Activated T-helper 1 cell treated with anti-CD3 and anti-CD28 coated beads, Interleukin-2, amount 50 U/mL, for 16 hours (primary cell): ENCODE measurements at places on chromosomes 4 and X.

DNA sequence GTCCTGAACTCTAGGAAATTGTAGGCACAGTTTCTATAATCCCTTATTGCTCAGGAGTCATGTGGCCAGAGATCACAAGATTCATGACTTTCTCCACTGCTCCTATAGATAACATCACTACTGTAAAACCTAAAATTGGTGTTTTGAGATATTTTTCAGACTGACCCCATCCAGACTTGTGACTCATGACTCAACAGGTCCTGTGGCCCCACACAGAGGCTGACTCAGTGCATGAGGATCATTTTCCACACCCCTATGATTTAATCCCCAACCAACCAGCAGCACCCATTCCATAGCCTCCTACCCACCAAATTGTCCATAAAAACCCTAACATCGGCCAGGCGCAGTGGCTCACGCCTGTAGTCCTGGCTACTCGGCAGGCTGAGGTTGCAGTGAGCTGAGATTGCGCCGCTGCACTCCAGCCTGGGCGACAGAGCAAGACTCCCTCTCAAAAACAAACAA, 13.2 kb upstream of the XIAP start:
- DNase-seq, result no peak

GRCh38 chr4:47606482-47606881, 121.4 kb downstream of the ATP10D start:
- no peak for DNase-seq

DNA sequence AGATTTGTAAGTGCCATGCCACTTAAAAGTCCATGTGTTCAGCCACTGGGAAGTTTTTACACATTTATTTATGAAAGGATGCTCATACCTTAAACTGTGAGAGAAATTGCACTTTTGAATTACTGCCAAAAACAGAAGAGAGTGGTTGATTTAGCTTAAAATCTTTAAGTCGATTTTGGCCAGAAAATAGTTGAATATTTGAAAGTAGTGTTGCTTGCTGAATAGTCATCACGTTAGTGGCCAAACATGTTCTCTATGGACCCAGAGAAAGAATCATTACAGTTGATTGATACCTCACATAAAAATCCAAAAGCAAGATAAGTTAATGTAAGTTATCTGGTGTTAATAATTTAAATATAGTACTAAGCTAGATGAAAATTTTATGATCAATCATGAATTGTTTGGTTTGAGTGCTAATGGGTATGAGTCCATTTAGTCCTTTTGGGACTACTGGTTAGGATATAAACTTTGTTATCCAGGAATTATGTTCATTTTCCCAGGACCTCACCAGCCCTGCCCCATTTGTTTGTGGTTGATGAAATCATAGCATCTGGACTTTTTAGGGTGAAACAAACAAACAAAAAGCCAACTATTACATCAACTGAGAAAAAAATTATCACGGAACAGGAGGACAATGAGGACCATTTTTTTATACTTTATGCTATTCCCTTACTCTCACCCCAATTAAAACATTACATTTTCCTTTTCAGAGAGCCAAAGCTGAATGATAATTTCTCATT, 6.3 kb downstream of the GIMD1 start:
- no peak for DNase-seq

DNA sequence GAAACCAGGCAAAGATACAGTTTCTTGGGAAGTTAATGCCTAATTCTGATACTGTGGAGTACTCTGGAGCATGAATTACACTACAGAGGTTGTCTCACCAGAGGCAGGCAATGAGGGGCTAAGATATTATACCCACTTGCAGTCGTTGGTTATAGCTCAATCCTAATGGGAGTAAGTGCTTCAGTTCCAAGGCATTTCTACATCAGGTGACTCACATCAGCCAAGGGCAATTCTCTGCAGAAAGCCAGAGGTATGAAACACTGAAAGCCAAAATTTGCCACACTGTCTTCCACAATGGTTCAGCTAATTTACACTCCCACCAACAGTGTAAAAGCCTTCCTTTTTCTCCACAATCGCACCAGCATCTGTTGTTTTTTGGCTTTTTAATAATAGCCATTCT, 174.0 kb upstream of the IL15 start:
- no peak for DNase-seq

DNA sequence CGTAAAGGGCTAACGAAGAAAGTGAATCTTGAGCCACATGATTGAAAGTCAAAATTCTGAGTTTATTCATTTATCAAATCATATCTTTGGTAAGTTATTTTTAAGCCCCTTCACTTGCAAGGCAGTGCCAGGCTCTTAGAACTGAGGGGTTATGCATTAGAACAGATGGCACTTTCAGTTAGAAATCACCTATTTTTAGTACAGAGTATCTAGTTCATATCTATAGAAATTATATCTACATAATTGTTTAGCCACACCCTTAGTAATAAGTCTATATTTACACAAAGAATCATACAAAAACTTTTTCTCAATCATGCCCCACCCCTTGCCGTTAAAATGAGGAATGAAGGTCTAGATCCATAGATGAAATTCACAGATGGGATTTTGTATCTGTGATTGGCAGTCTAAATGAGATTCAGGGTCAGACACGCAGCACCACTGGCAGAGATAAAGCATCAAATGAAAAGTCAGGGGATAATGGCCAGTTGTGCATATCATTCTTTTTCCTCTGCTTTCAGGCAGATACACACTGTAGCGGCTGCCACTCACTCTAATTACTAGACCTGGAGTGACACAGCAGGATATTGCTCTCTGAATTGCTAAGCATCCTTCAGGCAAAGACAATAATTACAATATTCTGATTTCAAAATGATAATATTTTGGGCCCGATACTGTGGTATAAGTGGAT, 440.5 kb downstream of the MAPK10 start:
- no peak for DNase-seq

DNA sequence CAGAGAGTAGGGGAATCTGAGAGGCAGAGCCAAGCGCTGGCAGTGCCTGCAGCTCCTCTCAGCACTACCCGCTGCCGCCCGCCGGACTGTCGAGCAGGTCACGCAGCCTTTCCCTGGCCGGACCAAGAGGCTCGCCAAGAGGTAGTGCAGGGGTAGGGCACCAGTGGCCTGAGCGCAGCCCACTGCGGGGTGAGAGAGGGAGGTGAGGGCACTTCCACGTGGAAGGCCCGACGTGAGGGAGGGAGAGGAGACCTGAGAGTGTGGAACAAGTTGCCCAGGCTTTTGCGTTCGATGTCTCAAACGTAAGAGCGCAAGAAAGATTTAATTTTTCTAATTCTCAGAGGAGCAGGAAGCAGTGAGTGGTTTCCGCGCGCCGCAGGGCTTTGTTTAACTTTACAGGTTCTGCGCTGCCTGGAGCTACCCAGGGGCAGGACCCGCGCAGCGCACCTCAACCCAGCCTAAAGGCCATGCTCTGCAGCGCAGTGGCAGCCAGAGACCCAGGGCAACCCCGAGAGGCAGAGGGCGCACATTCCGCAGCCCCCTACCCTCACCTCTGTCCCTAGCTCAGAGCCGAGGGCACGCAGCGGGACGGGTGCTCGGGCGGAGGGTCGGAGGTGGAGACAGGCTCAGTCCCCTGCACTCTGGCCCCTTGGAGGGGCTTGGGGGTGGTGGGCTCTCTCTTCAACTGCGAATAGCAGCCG, 14.9 kb downstream of the ARHGAP36 start:
- DNase-seq, result no peak

DNA sequence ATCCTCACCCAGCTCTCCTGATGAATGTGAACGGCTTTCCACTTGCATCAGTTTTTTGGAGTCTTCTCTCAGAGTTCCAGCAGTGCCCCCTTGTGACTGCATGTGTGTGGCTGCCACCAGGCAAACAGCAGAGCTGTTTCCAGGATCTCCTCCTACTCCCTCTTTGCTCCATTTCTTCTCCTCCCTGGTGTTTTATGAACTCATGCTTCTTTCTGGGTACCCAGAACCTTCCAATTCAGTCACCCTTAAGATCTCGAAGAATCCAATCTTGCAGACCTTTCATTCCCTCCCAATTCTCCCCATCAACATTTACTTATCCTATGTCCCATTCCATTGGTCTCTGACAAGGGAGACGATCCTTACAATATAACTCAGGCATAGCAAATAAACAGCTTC, 6.8 kb upstream of the TCEANC start:
- no peak for DNase-seq

DNA sequence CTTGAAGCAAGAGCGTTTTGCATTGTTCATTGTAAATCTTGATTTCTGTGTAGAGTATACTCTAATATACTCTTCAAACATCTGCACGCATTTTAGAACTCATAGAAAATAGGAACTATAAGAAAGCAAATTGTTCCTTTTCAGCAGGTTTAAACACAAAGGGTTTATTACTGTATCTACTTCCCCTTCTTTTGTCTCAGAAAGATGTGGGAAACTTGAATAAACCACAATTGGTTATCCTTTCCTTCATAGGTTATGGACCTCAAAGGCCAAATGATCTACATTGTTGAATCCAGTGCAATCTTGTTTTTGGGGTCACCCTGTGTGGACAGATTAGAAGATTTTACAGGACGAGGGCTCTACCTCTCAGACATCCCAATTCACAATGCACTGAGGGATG, 46.0 kb upstream of the GUCY1B1 start:
- DNase-seq, result no peak

DNA sequence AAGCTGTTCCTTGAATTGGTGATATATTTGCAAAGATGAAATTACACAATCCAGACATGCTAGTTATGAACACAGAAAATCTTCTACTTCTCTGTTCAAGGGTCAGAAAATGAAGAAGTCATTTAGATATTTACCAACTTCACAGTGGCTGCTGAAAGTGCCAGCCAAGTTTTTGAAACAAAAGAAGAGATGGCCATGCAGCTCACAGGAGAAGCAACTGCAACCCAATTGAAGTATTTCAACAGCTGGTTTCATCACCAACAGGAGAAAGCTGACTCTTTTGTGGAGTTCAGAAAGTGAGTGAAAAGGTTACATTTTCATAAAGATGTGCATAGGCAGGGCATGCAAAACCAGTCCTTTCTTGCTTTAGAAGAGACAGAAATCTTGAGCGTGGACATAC, 70.1 kb upstream of the LSM6 start:
- DNase-seq, result no peak

DNA sequence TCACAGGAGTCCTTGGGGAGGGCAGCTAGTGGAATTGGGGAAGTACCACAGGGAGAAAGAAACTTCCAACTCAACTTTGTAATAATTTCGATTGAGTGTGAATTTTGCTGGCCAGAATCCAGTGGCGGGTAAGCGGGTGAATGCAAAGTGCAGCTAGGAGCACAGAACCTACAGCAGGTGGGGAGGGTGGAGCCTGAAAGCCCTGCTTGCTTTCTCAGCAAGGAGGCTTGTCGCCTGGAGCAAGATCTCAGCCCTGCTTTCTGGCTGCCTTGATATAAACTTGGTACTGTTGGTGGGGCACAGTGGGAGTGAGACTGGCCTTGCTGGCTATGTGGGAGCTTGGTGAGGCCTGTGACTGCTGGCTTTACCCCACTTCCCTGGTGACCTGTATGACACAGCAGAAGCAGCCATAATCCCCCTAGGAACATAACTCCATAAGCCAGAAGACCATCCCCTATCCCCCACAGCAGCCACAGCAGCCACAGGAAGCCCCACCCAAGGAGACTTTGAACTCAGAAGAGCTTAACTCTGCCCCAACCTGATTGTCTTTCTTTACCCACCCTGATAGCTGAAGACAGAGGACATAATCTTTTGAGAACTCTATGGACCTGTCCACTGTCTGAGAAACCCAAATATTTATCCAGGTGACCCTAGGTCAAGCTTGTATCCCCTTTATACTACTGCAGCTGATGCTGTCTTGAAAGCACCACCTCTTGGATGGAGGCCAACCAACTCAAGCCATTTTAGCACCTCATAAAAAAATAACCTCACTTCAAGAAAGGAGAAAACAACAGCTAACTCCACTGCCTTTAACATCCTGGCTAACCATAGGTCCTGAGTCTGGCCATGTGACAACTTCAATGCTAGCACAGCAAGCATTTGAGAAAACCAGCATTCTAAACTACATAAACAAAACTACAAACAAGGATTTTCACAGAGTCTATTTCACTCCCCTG, 87.2 kb upstream of the PDE5A start:
- no peak for DNase-seq

- no peak for DNase-seq
These were observed 740.9 kb downstream of the ARAP2 start for GRCh38 chr4:35503435-35503834.

DNA sequence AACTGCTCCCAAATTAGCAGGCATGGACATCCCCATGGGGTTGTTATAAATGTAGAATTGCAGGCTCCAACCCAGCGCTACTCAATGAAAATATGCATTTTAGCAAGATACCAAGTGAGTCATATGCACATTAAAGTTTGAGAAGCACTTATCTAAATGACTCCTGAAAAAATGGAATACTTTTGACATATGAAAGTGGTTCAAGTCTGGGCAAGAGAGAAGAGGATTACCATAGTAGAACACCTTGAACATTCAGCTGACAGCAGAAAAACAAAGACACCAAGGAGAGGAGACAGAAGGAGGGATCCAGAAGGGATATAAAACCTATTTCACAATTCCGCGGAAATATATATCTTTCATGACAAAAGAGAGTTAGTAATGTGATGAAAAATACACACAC, 63.2 kb upstream of the CT83 start:
- DNase-seq, result no peak

DNA sequence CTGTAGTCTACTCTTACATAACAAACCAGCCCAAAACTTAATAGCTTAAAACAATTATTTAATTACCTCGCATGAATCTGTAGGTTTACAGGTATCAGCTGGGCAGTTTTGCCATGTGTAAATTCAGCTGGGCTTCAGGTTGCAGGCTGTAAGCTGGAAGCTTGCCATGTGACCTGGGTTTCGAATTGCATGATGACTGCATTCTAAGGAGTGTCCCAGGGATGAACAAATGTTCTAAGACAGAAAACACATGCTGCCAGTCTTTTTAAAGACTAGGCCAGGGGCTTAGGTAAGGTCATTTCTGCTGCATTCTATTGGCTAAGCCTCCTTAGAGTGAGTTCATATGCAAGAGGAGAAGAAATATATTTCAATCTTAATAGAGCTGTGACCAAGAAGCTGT, 44.8 kb downstream of the GRIA2 start:
- DNase-seq, result no peak

DNA sequence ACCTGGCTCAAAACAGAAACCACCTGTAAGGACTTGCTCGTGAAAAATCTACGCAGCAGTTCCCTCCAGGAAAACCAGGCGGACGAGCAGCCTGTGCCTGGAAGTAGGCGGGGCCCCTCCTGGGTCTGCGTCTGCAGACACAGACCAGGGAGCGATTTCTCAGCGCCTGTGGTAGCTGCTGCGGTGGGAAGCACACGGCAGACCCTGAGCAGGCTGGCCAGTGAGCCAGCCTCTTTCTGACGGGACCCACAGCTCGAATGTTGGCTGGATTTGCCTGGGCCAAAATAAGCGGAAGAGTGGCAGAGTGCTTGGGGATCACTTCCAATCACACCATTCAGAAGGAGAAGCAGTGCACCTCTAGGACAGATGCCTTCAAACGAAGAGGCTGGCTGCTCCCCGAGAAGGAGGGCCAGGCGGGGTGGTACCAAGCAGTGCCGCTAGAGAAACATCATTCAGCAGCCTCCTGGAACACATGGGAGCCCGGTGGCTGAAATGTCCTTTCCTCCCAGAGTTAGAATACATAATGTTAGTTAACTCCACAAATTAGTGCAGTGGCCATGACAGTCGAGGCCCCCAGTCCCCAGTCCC, 85.9 kb downstream of the GATB start:
- DNase-seq, result no peak

- DNase-seq, result no peak
These were observed 15.6 kb upstream of the LAP3 start for GRCh38 chr4:17561195-17561909.
